Fibroblast of upper back skin (primary cell): ENCODE measurements at places on chromosomes 13 and 19.

GRCh38 chr13:43744261-43745031 lies 42.3 kb downstream of the ENOX1 start:
- no peak for DNase-seq

- DNase-seq = no peak
Observed at GRCh38 chr19:5143471-5144411, 174.8 kb downstream of the KDM4B start.

GRCh38 chr13:73929287-73929932 lies 204.8 kb downstream of the KLF12 start:
- no peak for DNase-seq

GRCh38 chr13:108525827-108526226 lies 103.6 kb upstream of the MYO16 start:
- DNase-seq = no peak

GRCh38 chr13:99893567-99893966 lies 78.0 kb downstream of the ZIC5 start:
- DNase-seq = no peak

- peak; percentile 43 for DNase-seq
Observed at GRCh38 chr13:41601718-41602445, 144.5 kb downstream of the RGCC start.
